SJSA1 (cell line): ENCODE measurements at places on chromosomes 4 and X. TPM values are rescaled to one million over a fixed set of nuclear protein-coding genes. Genes with fewer than 3 reads are reported as not detected.

Gene HTT-AS
- total RNA-seq, result not detected in 2 replicates

Gene PHEX
- 0.16 TPM in 1 of 2 replicates, not detected in the other for total RNA-seq

Gene GLRB
- 13.3 and 13.5 TPM in 2 replicates for total RNA-seq

Gene FAT4
- 37.1 and 54.4 TPM in 2 replicates for total RNA-seq

Gene CRMP1
- total RNA-seq, result not detected in 2 replicates

Gene MGAT4D
- not detected in 2 replicates for total RNA-seq

Gene SOX3
- total RNA-seq, result not detected in 2 replicates

Gene VCX3A
- total RNA-seq, result not detected in 2 replicates

Gene CFAP299
- 0.88 and 2.3 TPM in 2 replicates for total RNA-seq

Gene COL4A6
- under 0.01 TPM in 1 of 2 replicates, not detected in the other for total RNA-seq

- no peaks in the 10 kb centered on the region for H3K4me1 ChIP-seq
- no peaks in the 10 kb centered on the region for H3K36me3 ChIP-seq
- no peak for DNase-seq
- H3K4me3 ChIP-seq, result no peak overlapping the region
Observed at GRCh38 chrX:116379854-116380253, 56.6 kb upstream of the SLC6A14 start.

GRCh38 chrX:100649550-100650356 lies 5.8 kb downstream of the SRPX2 start:
- H3K36me3 ChIP-seq, result 0 out of 2 replicates have a peak, but pooled peaks cover 3% of the 10 kb centered on the region
- peaks cover 36% of the 10 kb centered on the region for H3K4me1 ChIP-seq
- no peaks in the 10 kb centered on the region for H3K27me3 ChIP-seq
- DNase-seq, result no peak

- H3K4me3 ChIP-seq, result no peak overlapping the region
- DNase-seq, result no peak
- no peaks in the 10 kb centered on the region for H3K4me1 ChIP-seq
- no peaks in the 10 kb centered on the region for H3K27me3 ChIP-seq
- H3K27ac ChIP-seq, result no peak overlapping the region
- H3K36me3 ChIP-seq, result no peaks in the 10 kb centered on the region
Observed at GRCh38 chr4:110412354-110413065, 63.4 kb upstream of the ENPEP start.

GRCh38 chrX:45515262-45516215 lies 314.9 kb upstream of the DIPK2B start:
- no peak overlapping the region for H3K4me3 ChIP-seq
- peak; percentile 51 for DNase-seq
- H3K36me3 ChIP-seq, result no peaks in the 10 kb centered on the region
- H3K27me3 ChIP-seq, result no peaks in the 10 kb centered on the region
- H3K4me1 ChIP-seq, result peaks cover 18% of the 10 kb centered on the region

GRCh38 chr4:53537606-53538005 lies 53.7 kb downstream of the LNX1 start:
- H3K27ac ChIP-seq, result no peak overlapping the region
- no peak overlapping the region for H3K4me3 ChIP-seq
- DNase-seq, result no peak
- peaks cover 24% of the 10 kb centered on the region for H3K4me1 ChIP-seq

GRCh38 chr4:75675004-75675531 lies 1.9 kb upstream of the G3BP2 start:
- H3K27ac ChIP-seq, result no peak overlapping the region
- H3K4me3 ChIP-seq, result no peak overlapping the region
- H3K36me3 ChIP-seq, result peaks cover 8% of the 10 kb centered on the region; the same call in 1 of the 2 replicates
- peaks cover 14% of the 10 kb centered on the region for H3K4me1 ChIP-seq

DNA sequence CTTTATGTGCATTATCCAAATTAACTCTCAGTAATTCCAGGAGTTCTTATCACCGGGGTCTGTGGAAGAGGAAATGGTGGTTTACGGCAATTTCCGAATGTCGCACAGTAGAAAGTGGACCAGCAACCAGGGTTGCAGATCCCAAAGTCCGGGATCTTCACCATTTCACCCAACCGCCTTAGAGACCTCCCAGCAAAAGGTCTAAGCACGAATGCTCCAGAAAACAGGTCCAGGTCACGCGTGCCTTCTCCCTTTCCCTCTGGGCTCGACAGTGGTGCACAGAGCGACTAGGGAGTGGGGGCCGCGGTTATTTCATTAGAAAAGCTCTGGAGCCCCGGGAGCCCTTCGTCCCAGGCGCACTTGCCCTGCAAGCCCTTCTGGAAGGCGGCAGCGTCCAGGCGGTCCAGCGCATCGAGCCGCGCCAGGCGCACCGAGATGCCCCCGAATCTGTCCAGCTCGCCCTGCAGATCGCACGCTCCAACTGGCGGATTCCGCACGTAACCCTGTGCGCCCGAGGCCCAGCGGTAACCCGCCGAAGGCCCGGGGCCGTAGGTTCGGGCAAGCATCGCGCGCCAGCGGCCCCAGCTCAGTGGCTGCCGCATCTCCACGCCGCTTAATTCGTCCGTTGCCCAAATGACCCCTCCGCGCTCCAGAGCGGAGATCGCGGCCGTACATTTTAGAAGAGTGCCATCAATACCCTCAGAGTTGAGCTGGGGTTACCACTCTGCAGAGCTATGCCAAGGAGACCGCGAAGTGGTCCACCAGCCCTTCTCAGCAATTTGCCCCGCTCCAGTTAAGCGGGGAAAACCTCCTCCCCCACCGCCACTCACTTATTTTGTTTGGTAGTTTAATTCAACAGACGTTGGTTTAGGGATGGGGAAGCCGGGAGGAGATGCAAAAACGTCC lies at the start of gene NUDT6:
Gene NUDT6, minus strand, starts transcription at position 627 of the 906 bp plus-strand sequence. Its CDS starts 25 bp downstream, at position 602.
- H3K4me1 ChIP-seq, result peaks cover 28% of the 10 kb centered on the region
- peak within 1 kb of the TSS; percentile 86 for H3K4me3 ChIP-seq
- peak; percentile 82 for DNase-seq
- H3K27me3 ChIP-seq, result no peaks in the 10 kb centered on the region

DNA sequence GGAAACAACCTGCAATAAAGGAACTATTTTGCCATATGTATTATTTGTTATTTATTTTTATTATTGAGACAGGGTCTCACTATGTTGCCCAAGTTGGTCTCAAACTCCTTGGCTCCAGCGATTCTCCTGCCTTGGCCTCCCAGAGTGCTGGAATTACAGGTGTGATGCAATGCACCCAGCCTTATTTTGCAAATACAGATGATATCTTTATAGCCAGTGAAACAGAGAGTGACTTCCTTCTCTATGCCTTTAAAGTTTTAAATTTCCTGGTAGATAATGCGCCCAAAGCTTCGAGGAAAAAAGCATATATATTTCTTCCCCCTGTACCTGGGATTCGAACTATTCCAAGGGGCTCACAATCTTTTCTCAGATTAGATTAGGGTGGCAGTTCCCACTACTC lies 601.1 kb upstream of the HTR2C start:
- no peaks in the 10 kb centered on the region for H3K4me1 ChIP-seq
- H3K36me3 ChIP-seq, result no peaks in the 10 kb centered on the region
- H3K4me3 ChIP-seq, result no peak overlapping the region
- H3K27ac ChIP-seq, result no peak overlapping the region
- H3K27me3 ChIP-seq, result no peaks in the 10 kb centered on the region
- no peak for DNase-seq

DNA sequence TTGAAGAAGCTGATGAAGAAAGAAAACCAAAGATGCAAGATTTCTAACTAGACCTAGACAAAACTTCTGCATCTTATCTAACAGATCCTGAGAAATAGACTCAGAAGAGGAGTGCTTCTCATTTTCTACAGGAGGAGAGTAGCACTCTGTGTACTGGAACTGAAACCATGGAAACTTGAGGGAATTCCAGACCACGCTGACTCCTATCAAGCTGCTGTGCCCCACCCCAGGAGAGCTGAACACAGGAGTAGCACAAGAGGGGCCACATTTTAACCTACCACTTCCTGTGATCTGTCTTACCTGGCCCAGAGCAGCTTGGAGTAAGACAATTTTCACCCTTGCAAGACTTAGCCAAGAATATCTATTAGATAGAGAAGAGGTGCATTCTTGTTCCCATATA lies 248.9 kb downstream of the SCFD2 start:
- no peaks in the 10 kb centered on the region for H3K36me3 ChIP-seq
- no peak overlapping the region for H3K27ac ChIP-seq
- H3K27me3 ChIP-seq, result no peaks in the 10 kb centered on the region
- no peak for DNase-seq

DNA sequence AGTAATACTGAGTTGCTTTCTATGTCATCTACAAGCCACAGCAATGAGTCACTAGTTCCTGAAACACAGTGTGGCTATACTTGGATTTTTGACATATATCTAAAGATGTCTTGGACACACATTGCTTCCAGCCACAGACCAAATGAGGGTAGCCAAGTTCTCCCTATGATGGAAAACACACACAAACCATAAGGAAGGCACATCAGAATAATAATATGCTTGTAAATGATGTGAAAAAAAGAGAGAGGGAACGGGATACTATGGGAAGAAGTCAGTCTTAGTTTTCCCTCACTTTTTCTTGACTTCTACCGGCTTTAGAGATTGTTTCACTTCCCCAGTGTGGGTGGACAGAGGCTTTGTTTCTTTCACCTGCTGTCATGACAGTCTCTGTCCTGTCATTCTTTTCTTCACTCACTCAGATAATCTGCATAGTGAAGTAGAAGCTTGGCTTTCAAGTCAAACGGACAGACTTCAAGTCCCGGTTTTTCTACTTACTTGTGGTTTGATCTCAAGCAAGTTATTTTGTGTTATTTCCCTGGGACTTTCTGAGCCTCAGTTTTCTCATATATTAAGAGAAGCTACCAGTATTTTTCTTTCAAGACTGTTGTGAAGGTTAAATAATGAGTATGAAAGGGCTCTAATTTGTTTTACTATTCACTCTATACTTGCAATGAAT lies 34.7 kb downstream of the P2RY10 start:
- no peak overlapping the region for H3K4me3 ChIP-seq
- no peaks in the 10 kb centered on the region for H3K27me3 ChIP-seq
- H3K36me3 ChIP-seq, result no peaks in the 10 kb centered on the region
- H3K4me1 ChIP-seq, result no peaks in the 10 kb centered on the region

DNA sequence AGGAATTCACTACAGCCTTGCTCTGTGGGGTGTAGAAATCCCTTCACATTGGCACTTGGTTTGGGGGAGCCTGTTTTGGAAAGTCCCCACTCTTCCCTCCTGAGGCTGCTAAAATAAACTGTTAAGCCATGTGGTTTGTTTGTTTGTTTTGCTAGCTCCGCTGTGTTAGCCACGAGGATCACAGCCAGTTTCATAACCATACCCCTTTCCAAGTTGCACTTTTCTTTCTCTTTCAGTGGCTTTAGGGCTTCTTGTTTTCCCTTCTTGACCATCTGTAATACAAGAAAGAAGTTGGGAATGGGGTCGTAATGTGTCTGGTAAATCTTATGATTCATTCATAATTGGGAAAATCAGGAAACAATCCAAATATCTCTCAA lies 24.8 kb upstream of the UXT start:
- DNase-seq, result no peak
- no peaks in the 10 kb centered on the region for H3K27me3 ChIP-seq
- no peaks in the 10 kb centered on the region for H3K36me3 ChIP-seq
- no peaks in the 10 kb centered on the region for H3K4me1 ChIP-seq

DNA sequence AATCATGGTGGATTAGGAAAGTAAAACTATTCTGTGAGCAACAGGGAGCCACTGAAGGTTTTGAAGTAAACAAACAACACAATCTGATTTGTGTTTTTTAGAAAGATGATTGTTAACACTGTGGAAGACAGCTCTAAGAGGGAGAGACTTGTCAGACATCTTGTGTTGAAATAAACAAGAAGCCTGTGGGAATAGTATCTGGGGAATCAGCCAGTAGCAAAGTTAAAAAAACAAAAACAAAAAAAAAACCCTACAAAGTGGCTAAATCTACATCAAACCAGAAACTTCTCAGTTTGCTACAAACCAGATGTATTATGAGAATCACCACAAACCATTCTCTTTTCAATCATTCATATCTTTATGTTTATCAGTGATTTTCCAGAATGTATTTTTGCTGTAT lies 125.7 kb upstream of the GPC4 start:
- H3K4me1 ChIP-seq, result peaks cover 14% of the 10 kb centered on the region
- no peaks in the 10 kb centered on the region for H3K36me3 ChIP-seq
- no peak for DNase-seq
- no peak overlapping the region for H3K27ac ChIP-seq
- no peaks in the 10 kb centered on the region for H3K27me3 ChIP-seq

GRCh38 chr4:98643755-98644154 lies 14.7 kb downstream of the TSPAN5 start:
- no peaks in the 10 kb centered on the region for H3K27me3 ChIP-seq
- no peak for DNase-seq
- H3K27ac ChIP-seq, result no peak overlapping the region
- no peak overlapping the region for H3K4me3 ChIP-seq

DNA sequence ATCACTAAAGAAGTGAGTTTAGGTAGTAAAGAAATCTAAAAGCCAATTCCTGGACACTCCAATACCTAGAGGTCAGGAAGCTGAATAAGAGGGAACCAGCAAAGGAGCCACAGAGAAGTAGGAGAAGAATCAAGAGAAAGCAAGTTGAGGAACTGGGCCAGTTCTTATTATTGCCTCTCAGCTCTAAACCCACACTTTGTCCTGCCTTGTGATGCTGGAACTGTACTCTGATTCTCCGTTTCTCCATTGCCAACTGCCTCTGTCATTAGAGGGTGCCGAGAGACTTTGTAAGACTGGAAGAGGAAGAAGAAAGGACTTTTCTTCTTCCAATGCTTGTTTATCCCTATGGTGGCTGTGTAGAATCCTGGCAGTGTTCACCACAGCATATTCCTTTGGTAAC lies 38.6 kb downstream of the NSUN7 start:
- no peak overlapping the region for H3K27ac ChIP-seq
- H3K36me3 ChIP-seq, result no peaks in the 10 kb centered on the region
- no peak for DNase-seq
- no peaks in the 10 kb centered on the region for H3K27me3 ChIP-seq
- H3K4me3 ChIP-seq, result no peak overlapping the region

DNA sequence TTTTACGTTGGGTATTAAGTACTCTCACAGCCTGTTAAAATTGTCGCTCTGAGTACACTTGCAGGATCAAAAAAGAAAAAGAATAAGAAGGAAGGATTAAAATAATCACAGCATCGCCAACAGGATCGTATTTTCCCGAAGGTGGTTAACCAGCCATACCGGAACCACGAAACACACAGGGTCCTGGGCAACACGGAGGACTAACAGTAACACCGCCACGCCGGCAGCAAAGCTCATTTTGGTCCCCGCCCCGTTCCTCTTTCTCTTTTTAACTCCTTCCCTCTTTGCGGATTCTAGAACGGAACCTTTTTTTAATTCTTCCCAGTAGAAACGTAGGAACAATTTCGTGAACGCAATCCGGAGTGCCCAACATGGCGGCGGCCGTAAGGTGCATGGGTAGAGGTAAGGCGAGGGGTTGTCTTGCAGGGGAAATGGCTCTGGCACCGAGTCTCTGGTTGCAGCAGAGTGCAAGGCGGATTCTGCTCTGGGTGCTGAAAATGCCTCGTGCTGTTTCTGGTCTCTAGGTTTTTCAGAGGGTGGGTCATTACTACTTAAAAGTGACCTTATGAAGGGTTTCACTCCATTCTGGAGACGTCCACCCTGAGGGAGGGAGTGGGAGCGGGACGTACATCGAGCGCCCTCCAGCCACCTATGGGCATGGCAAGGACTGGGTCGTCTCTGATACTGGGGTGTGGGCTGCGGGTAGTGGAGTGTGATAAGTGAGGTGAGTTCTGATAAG lies at the start of gene MRPL1:
Gene MRPL1, plus strand, starts transcription at position 353 of the 739 bp plus-strand sequence. Its CDS starts 19 bp downstream, at position 372.
- H3K36me3 ChIP-seq, result peaks cover 11% of the 10 kb centered on the region
- no peaks in the 10 kb centered on the region for H3K27me3 ChIP-seq
- H3K4me3 ChIP-seq, result peak within 1 kb of the TSS; percentile 51
- H3K27ac ChIP-seq, result peak within 1 kb of the TSS; percentile 94
- peak; percentile 92 for DNase-seq

- DNase-seq, result no peak
- H3K36me3 ChIP-seq, result no peaks in the 10 kb centered on the region
- no peak overlapping the region for H3K27ac ChIP-seq
- H3K4me1 ChIP-seq, result 0 out of 2 replicates have a peak, but pooled peaks cover 3% of the 10 kb centered on the region
- no peaks in the 10 kb centered on the region for H3K27me3 ChIP-seq
Observed at GRCh38 chrX:10847333-10847732, 226.9 kb upstream of the MID1 start.
